ENCODE measurements at places on chromosomes 3 and 15. TPM values are rescaled to one million over a fixed set of nuclear protein-coding genes. Genes with fewer than 3 reads are reported as not detected.

DNA sequence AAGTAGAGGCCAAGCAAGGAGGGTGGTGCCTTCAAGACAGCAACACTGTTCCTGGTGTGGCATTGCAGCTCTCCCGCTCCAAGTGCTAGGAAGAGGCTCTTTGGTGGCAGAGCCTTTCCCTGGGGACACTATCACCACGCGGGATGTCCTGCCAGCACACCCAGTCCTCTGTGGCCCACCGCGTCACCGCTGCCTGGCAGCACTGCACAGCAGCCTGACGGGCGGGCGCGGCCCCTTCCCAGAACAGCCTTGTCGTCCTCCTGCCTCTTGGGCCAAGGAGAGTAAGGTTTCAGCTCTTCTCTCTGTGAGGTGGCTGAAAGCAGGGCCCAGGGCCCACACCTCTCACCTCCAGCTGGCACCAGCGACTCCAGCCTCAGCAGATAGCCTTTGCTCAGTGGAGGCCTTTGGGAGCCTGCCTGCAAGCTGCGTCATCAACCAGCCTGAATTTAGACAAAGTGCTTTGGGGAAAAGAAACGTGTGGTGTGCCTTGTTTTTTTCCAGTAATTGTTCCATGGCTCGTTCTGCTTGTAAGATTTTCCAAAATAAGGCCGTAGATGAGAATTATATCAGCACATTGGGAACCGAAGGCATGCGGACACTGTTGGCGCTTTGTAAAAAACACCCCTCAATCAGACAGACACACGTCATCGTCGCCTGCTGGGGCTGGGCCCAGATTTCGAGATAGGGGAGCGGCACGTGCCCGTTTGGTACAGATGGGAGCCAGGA, 65.0 kb downstream of the AAGAB start:
- H3K36me3 ChIP-seq, result peaks cover 6% of the 10 kb centered on the region
- H3K4me3 ChIP-seq, result no peak overlapping the region
- peak overlapping the region; percentile 48 for H3K27ac ChIP-seq
- no peaks in the 10 kb centered on the region for H3K4me1 ChIP-seq
- no peaks in the 10 kb centered on the region for H3K27me3 ChIP-seq

DNAH1 gene
- total RNA-seq, result 7.0 TPM

DNA sequence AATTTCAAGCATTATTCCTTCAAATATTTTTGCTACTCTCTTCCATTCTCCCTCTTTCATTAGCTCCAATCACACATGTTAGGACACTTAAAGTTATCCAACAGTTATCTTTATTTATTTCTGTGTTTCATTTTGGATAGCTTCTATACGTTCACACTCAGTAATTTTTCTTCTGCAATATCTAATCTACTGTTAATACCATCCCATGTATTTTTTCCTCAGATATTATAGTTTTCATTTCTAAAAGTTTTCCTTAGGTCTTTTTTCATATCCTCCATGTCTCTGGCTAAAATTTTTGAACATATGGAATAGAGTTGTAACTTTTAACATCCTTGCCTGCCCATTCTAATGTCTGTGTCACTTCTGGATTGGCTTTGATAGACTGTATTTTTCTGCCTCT, 73.4 kb downstream of the CTNNB1 start:
- no peak for DNase-seq
- no peak overlapping the region for H3K27ac ChIP-seq
- no peaks in the 10 kb centered on the region for H3K4me1 ChIP-seq
- no peaks in the 10 kb centered on the region for H3K36me3 ChIP-seq
- H3K4me3 ChIP-seq, result no peak overlapping the region

CCR2 gene
- 3.0 TPM for total RNA-seq

DNA sequence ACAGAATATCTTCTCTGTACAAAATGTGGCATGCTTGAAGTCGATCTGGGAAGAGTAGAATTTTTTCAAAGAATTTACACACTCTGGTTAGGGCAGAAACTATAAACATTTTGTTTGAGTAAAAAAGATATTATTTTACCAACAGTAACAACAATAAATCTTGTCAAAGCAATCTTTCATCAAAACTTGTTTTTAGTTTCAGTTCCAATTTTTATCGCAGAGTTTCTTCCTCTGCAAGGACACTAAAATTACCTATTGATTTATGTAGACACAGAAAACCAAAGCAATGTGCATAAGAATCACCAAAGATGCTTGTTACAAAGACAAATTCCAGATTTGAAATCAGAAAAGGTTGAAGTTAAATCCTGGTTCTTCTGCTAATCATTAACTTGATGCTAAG, 61.9 kb downstream of the CGGBP1 start:
- H3K4me3 ChIP-seq, result no peak overlapping the region
- no peak for DNase-seq
- H3K27ac ChIP-seq, result no peak overlapping the region
- no peaks in the 10 kb centered on the region for H3K36me3 ChIP-seq
- no peaks in the 10 kb centered on the region for H3K27me3 ChIP-seq

MUC20 gene
- total RNA-seq, result 58.1 TPM

SCAP gene
- total RNA-seq, result 86.5 TPM

DNA sequence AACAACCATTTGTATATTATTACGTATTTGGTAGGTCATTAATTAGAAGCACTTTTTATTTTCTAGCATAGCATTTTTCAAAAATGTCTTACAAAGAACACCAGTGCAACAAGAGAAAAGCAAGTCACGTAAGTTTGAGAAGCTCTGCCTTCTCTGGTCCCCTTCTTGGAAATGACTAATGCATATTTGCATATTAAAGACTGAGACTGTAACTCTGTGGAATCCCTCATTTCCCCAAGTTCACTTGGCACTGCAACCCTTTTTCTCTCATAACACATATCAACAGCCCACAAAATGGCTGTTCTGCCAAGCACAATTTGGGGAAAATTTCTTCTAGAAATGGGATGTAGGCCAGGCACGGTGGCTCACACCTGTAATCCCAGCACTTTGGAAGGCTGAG, 176.3 kb downstream of the ERC2 start:
- H3K36me3 ChIP-seq, result no peaks in the 10 kb centered on the region
- H3K27ac ChIP-seq, result no peak overlapping the region
- no peaks in the 10 kb centered on the region for H3K4me1 ChIP-seq
- no peak overlapping the region for H3K4me3 ChIP-seq
- no peak for DNase-seq

All from colonic mucosa (tissue), 4 donors.